Lung microvascular endothelial cell (primary cell): ENCODE measurements at places on chromosomes 12 and 14. TPM values are rescaled to one million over a fixed set of nuclear protein-coding genes. Genes with fewer than 3 reads are reported as not detected.

Gene C12orf50
- not detected in 2 replicates for total RNA-seq

Gene HOXC9
- 0.22 TPM in 1 of 2 replicates, not detected in the other for total RNA-seq

Gene SOX5
- total RNA-seq, result under 0.01 TPM in 1 of 2 replicates, not detected in the other

Gene MON2
- 11.1 and 18.3 TPM in 2 replicates for total RNA-seq

Gene HNF1A
- total RNA-seq, result not detected in 2 replicates

Gene SDR9C7
- total RNA-seq, result not detected in 2 replicates

Gene MANSC4
- not detected in 2 replicates for total RNA-seq

Gene CD27
- total RNA-seq, result not detected in 2 replicates

Gene LUM
- total RNA-seq, result not detected in 2 replicates

Gene TCP11L2
- 42.7 and 59.1 TPM in 2 replicates for total RNA-seq

Gene WNT5B
- total RNA-seq, result 0.20 and 0.22 TPM in 2 replicates

Gene ACRBP
- total RNA-seq, result 0.20 and 0.22 TPM in 2 replicates

Gene C14orf39
- not detected in 2 replicates for total RNA-seq
